ENCODE measurements at places on chromosomes 5 and 9.

DNA sequence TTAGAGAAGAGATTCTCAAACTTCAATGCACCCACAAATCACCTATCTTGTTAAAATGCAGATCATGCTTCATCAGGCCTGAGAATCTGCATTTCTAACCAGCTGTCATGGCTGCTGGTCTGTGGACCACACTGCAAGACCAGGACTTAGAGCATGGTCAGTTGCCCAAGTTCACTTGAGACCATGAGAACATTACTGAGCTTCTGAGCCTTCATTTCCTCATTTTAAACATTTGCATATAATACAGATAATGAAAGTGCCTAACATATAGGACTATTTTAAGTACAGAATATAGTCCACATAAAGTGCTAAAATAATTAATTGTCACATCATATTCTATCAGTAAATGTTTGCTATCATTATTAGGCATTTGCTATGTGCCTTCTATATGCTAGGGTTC lies 260.8 kb upstream of the TNC start:
- DNase-seq: no peak

DNA sequence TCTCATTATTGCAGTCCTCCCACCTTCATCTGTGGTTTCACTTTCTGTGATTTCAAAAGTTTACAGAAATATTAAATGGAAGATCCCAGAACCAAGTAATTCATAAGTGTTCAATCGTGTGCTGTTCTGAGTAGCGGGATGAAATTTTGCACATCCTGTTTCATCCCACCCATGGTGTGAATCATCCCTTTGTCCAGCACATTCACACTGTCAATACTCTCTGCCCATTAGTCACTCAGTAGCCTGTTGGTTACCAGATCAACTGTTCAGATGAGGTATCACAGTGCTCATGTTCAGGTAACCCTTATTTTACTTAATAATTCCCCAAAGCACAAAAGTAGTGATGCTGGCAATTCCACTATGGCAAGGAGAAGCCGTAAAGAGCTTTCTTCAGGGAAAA lies 26.8 kb downstream of the FAM81B start:
- DNase-seq: no peak

DNA sequence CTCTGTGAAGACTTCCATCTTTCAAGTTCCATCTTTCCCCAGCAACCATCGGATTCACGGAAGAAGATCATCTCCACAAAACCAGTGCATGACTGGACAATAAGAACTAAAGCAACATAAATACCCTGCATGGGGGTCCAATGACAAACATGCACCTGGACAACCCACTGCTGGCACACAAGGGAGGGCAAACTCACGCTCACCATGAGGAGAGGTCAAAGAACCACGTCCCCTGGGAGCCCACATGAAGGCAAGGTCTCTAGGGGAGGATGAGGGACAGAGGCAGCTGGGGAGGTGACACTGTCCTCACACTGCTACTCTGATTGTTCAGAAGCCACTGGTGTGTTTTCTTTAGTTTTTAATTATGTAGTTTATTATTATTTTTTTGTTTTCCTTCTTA lies 190.8 kb downstream of the MED10 start:
- DNase-seq: no peak

DNA sequence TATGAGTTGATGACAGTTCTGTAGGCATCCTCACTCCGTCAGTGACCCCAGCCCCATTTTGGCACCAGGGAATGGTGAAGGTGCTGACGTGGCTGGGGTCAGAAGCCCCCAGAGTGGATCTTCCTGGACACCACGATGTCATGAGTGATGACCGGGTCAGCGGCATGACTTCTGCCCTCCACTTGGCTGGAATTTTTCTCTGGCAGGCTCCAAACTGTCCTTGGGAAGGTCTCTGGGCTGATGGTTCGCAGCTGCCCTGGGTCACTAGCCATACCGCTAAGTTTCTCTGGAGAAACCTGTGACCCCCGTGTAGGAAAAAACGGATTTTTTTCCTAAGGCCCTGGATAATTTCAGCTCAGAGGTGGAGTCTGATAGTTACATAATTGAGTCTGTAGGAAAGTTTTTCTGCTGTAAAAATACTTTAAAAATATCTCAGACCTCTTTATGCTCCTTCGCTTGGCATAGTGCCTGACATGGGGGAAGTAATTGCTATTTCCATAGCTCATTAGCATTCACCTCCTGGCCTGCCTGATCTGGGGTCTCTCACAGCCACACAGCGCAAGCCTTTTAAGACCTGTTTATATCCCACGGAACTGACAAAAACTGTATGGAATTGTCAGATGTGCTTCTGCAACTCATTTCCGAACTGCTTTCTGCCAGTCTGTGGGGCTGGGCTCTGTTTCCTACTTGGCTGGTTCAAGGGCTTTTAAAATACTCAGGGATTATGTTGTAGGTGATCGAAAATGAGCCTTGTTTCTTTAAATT lies 69.2 kb downstream of the ANGPTL2 start:
- DNase-seq: no peak

DNA sequence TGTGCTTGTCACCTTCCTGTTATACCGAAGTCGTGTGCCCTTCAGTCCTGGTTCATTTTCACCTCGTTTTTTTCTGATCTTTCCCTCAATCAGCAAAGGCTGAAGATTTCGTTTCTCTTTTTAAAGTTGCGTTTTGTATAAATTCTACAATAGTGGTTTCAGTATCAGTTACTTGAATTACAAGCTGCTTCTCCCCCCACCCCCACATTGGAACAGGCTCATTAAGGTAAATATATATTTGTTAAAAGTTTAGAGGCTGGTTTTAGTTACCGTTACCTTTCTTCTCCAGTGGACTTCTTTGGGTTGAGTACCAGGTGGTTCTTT lies 881 bp downstream of the SUB1 start:
- DNase-seq: no peak

DNA sequence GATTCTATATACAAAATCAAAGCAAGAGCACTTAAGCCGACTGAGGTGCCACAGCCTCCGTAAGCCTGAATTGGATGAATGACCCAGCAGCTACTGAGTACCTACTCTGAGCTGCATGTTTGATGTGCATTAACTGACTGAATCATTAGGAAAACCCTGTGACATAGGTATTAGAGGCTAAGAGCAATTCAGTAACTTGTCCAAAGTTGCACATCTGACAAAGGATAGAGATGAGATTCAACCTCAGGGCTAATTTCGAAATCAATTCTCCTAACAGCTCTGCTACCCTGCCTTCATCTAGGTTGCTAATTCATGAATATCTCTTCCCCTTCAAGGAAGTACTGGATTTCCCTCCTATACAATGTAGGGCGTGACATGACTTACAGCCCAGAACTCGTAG lies 89.1 kb upstream of the GLIS3 start:
- DNase-seq: no peak

DNA sequence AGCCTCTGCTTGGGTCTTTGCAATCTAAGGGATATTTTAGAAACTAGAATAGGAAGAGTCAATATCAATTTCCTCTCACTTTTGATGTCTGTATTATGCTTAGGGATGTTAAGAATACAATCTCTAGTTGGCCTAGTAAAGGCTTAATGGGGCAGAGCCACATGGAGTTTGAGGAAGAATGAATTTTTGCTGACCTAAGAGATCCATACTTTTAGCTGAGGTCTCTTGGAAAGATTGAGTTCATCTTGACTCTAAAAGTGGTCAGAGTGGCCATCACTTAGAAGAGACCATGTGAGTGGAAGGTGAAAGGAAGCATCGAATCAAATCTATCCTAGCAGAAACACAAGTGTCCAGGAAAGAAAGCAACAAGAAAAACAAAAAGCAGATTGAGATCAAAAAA lies 92.2 kb upstream of the SLC28A3 start:
- DNase-seq: no peak

DNA sequence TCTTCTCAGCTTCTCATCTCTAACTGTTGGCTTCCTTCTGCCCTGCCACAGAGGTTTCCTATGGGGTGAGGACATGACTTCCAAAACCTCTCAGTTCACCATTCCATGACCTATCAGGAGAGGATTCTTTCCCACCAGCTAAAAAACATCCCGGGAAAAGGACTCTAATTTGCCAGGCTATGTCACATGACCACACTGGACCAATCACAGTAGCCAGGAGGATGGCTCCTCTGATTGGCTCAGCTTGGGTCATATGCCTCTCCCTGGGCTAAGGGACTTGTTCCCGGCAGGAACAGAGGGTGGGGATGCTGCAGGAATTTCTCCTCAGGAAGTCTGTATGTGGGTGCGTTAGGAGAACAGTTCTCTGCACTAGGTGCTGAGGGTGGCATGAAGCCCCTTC lies 40.3 kb upstream of the XPA start:
- DNase-seq: no peak

GRCh38 chr5:62727861-62728260 lies 149.2 kb downstream of the LRRC70 start:
- no peak for DNase-seq

- no peak for DNase-seq
Measured at GRCh38 chr5:154858972-154859871, 795 bp downstream of the CNOT8 start.
